ENCODE measurements at places on chromosomes 7 and 10. TPM values are rescaled to one million over a fixed set of nuclear protein-coding genes. Genes with fewer than 3 reads are reported as not detected.

DNA sequence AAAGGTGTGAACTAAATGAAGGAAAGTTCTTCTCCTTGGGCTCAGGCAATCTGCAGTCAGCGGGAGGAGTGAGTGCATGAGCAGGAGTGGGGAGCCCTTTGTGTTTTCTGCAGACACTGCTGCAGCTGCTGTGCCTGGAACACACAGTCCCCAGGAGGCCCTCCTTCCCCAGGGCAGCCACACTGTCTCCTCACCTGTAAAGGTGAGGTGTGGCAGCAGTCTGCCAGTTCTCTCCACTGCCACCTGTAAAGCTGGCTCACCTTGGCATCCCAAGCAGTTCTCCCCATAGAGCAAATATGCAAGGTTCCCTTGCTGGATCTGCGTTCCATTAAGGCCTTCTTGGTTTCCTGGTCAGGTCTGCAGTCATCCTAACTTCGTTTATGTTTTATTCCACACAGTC, 5.2 kb upstream of the VWC2 start:
- no peak for DNase-seq

DNA sequence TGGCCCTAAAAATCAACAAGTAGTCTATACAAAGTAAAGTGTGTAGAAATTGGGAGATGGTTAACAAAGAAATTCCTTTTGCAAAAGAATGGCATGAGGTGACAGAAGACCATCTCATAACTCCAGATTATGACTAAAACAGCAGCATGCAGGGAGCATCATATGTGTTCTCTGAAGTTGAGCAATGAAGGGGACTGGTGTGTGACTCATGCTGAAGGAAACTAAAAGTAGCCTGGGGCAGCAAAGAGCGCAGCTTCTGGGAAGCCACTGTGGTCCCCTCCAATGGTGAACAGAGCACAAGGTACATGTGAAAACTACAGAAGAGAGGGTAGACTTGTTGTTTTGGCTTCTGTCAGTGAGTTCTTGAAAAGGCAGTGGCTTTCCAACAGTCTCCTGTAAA, 133.4 kb downstream of the MACC1 start:
- no peak for DNase-seq

- no peak for DNase-seq
These were observed 414.8 kb upstream of the MKI67 start for GRCh38 chr10:128540781-128541761.

DNA sequence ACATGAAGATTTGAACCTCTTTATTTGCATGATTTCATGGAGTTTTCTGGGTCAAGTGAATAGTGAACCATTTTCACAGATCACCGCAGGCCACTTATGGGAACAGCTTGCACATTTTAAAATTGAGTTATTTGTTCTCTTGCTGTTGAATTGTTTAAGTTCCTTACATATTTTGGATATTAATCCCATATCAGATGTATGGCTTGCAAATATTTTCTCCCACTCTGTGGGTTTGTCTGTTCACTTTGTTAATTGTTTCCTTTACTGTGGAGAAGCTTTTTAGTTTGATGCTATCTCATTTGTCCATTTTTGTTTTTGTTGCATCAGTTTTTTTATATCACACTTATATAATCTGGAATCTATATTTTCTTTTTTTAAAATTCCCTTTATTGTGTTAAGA, 14.1 kb upstream of the ZC3HAV1L start:
- no peak for DNase-seq

GRCh38 chr10:79068203-79068561, 584 bp upstream of the ZMIZ1 start:
- no peak for DNase-seq

GRCh38 chr7:44858161-44858560, 10.3 kb upstream of the H2AZ2 start:
- DNase-seq: no peak

GRCh38 chr7:130415006-130415405, 25.8 kb downstream of the CEP41 start:
- DNase-seq: no peak

- DNase-seq: no peak
These were observed 46.8 kb downstream of the RBM17 start for GRCh38 chr10:6135589-6136168.

- no peak for DNase-seq
These were observed 305.1 kb downstream of the PTPRN2 start for GRCh38 chr7:158282461-158283001.

DNA sequence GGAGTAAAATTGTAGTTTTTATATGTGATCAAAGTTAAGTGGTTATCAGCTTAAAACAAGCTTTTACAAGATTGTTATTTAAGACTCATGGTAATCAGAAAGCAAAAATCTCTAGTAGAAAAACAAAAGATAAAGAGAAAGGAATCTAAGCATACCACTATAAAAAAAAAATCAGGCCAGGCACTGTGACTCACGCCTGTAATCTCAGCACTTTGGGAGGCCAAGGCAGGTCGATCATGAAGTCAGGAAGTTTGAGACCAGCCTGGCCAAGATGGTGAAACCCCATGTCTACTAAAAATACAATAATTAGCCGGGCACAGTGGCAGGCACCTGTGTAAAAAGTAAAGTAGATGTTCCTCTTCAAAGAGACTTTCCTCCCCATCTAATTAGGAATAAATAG, 265.9 kb upstream of the NRP1 start:
- DNase-seq: no peak

GRCh38 chr7:26667514-26668133, 196.8 kb downstream of the SKAP2 start:
- peak; percentile 78 for DNase-seq

- no peak for DNase-seq
These were observed 190.2 kb upstream of the HABP2 start for GRCh38 chr10:113362645-113363091.

GRCh38 chr10:59006511-59007306, 169.7 kb upstream of the PHYHIPL start:
- peak; percentile 51 for DNase-seq

- DNase-seq: no peak
These were observed 3.6 kb upstream of the DPY19L1 start for GRCh38 chr7:35040906-35041305.

- DNase-seq: no peak
These were observed 393.3 kb upstream of the AUTS2 start for GRCh38 chr7:69204943-69205342.

DNA sequence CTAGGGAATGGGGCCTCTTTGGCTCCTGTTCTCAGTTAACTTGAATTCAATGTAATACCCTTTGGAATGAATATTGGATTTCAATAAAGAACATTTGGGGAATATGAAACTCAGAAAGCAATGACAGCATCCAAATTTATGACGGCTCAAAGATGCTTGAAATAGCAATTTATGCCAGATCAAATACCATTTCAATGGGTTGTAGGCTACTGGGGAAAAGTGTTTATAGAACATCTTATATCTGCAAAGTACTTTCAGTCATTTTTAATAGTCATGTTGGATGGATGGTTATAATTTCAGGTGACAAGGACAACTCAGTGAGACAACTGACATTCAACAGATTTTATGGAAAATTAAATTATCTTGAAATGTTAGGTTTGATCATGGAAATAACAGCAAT, 772.7 kb downstream of the PHTF2 start:
- DNase-seq: no peak

- no peak for DNase-seq
These were observed 3.7 kb downstream of the PLPP4 start for GRCh38 chr10:120460776-120461175.

DNA sequence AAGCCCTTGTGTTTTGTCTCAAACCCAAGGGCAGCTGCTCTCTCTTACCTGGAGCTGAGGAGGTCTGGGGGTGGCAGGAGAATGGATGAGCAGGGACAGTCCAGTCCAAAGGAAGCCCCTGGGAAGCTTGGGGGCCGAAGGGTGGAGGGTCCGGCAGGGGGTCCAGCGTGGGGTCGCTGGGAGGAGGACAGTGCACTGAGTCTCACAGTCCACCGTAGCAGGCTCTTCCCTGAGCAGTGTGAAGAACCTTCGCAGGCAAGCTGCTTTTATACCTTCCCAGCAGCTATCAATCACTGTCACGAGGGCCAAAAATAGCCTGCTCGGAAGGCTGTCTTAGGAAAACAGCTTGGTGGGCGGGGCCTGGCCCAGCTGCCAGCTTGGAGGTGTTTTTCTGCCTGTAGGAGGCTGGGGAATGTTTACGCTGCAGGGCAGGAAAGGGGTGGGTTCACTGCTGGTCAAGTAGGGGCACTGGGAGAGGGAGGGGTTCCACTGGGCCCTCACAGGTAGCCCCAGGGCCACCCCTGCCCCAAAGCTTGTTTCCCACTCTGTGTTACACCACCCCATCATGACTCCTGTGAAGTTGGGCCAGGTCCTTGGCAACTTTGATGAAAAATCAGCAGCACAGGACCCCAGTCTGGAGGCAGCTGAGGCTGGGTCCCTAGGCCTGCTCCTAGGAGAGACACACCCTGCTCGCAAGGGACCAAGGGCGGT, at the start of gene DEPP1:
Gene DEPP1, minus strand, starts transcription at position 240 of the 711 bp plus-strand sequence. CDS start 779 bp downstream, outside the sequence.
- DNase-seq: peak; percentile 92

DNA sequence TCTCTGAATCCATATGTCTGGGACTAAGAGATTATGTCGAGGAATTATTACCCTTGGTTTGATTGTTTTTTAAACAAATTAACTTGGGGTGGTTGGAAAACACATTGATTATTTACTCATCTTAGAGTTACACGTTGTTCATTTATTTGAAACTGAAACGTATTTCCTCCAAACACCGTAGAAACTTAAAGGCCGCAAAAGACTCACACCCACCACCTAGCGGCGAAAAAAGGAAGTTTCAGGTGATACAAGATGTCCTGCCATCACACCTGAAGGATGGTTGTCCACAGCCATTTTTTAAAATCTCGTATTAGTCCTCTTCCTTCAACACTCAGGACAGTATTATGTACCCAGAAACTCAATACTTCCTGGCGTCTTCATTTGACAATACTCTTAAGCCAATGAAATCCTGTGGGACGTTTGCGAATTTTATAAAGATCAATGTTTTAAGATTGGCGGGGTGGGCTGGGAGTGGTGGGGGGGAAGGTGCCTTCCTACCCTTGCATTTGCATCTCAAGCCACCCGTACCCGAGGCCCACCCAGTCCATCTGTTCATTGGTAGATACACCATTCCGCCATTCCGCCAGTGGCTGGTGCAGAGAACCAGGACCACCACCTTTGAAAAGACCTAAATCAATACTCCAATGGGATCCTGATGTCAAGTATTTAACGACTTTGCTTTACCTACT, 1.4 kb upstream of the LCOR start:
- peak; percentile 63 for DNase-seq

The PARD3 gene
- total RNA-seq: 32.3 TPM

The ADARB2 gene
- 3.6 TPM for total RNA-seq

The CYP26C1 gene
- total RNA-seq: 0.09 TPM

The PTPN12 gene
- 19.2 TPM for total RNA-seq

The BICC1 gene
- total RNA-seq: 19.0 TPM

The ASZ1 gene
- total RNA-seq: not detected

The VWA2 gene
- total RNA-seq: 3.1 TPM

The STAMBPL1 gene
- 2.3 TPM for total RNA-seq

The IFIT3 gene
- 3.7 TPM for total RNA-seq

The A1CF gene
- total RNA-seq: 10.3 TPM
